ENCODE measurements at places on chromosomes 1 and 21.

DNA sequence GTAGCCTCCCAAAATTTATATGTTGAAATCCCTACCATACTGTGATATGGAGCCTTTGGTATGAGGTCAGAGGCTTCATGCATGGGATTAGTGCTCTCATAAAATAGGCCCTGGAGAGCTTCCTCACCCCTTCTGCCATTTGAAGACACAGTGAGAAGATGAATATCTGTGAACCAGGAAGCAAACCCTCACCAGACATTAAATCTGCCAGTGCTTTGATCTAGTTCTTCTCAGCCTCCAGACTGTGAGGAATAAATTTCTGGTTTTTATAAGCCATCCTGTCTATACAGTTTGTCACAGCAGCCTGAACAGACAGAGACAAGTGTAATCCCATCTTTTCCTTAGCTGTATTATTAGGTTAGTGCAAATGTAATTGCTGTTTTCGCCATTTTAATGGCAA is 88.4 kb downstream of the OLFML2B start:
- DNase-seq = no peak

DNA sequence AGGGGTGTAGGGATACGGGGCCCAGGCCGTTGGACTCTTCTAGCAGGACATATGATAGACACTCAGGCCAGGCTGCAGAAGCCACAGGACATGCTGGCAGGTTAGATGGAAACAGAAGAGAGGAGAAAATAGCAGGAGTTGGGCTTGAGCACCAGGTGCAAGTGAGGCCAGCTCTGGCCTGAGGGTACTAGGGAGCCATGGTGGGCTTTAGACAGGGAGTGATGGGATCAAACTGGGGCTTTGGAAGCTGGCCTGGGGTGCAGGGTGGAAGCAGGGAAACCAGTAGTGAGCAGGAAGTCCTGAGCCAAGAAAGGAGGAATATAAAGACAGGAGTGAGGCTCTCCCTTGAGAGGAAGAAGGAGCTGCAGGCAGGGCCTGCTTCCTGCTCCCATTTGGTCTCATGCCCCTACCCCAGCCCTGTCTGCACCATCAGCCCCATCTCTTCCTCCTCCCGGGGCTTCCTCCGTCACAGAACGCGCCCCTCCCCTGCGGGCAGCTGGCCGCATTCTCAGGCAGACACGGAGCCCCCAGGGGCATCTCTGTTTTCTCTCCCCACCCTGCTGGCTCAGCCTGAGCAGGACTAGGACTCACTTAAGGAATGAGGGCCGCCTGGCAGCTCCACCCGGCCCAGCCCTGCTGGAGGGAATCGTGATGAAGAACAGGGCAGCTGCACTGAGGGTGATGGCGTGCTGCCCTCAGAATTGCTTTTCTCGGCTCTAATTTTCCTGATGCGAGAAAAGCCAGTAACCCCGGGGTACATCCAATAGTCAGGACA is 165.5 kb upstream of the TMEM51 start:
- DNase-seq = no peak

GRCh38 chr1:198959032-198959431 is 320.2 kb downstream of the PTPRC start:
- DNase-seq = no peak

DNA sequence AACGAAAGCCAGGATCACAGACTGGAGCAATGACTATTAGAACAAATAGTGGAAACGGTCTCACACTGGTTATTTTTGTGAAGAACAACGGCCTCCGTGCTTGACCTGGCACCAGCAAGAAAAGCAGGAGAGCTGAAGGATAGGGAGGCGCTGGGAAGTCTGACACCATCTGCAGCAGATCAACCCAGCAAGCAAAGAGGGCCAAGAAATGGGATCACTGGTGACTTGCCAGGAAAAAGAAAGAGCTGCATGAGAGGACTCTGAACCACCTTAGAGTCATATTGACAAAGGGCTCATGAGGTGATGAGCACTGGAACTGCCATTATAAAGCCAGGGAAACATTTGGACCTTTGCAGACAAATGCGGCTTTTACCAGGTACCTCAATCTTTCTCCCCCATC is 25.0 kb downstream of the MTOR start:
- DNase-seq = no peak

DNA sequence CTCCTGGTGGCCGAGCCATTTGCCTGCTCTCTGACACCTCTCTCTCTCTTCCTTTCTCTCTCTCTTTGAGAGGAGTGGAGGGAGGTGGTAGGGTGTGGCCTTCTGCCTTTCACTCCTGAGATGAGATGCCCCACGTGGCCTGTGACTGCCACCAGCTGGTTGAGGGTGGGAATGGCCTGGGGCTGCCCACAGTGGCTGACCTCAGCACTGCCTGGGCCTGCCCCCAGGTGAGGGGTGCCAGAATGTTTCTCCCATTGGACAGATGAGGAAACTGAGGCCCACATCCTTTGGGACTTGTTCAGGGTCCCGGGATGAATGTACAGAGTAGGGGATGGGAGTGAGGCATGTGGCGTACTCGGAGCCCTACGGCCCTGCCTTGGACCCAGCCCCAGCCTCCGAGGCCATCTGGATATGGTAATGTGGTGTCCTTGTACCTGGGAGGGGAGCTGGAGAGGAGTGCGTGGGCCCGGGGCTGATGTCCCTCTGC is 12.7 kb upstream of the C1orf167 start:
- no peak for DNase-seq

- no peak for DNase-seq
Observed at GRCh38 chr1:175884369-175884768, 141.0 kb upstream of the TNR start.
